Astrocyte (in vitro differentiated cells and primary cell): ENCODE measurements at places on chromosomes 7 and 10. TPM values are rescaled to one million over a fixed set of nuclear protein-coding genes. Genes with fewer than 3 reads are reported as not detected.

- peak; percentile 34 for DNase-seq
These were observed at the start of gene UBTD1 for GRCh38 chr10:97498841-97499560. Gene UBTD1 (plus strand): TSS chr10:97498924. CDS start chr10:97499204, 280 bp downstream.

DNA sequence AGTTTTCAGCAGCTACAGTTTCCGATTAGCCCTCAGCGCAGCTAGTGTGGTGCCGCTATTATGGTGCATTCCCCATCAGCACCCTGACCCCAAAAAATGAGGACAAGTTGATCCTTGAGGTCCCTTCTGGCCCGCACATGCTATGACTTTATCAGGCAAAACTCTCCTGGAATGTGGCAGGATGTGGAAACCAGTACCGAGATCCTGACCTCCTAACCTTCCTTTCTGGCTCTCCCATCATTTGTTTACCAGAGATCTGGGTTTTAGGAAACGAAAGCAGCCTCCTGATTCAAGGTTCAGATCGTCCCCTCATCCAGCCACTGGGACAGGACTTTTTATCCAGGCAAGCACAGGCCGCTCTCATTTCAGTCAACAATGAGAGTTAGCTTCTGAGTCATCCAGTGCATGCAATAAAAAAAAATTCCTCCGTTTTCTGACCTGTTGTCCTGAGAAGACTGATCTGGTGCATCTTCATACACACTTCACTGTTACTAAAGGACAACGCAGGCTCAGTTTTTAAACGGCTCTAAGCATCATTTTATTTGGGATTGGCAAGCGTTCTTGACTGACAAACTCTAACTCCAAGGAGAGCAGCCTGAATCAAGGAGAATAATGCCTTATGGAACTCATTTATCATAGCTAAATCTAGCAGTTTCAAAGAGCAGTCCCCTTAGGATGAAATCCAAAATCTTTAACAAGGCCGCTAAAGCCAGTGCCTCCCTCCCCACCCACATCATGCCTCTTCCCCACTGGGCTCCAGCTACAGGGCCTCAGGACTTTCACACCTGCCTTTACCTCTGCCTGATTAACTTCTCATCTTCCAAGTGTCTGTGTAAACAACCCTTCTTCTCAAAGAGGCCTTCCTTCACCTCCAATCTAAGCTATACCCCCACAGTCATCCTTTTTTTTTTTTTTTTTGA lies 17.1 kb downstream of the PDLIM1 start:
- DNase-seq = peak; percentile 81

The PRTFDC1 gene
- 9.1 and 10.6 TPM in 2 replicates for total RNA-seq

The STK32C gene
- 12.3 and 13.6 TPM in 2 replicates for total RNA-seq

DNA sequence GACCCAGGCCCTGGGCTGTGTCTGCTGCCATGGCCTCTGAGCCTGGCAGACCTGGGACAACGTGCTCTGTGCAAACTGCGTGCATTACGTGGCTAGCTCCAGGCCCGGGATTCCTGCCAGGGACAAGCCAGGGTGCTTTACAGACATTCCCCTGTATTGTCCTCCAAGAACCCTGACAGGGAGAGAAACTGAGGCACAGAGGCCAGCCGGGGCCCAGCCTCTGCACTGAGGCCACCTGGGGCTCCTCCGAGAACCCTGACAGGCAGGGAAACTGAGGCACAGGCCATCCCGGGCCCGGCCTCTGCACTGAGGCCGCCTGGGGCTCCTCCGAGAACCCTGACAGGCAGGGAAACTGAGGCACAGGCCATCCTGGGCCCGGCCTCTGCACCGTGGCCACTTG lies 64.9 kb downstream of the CFAP46 start:
- DNase-seq = no peak

DNA sequence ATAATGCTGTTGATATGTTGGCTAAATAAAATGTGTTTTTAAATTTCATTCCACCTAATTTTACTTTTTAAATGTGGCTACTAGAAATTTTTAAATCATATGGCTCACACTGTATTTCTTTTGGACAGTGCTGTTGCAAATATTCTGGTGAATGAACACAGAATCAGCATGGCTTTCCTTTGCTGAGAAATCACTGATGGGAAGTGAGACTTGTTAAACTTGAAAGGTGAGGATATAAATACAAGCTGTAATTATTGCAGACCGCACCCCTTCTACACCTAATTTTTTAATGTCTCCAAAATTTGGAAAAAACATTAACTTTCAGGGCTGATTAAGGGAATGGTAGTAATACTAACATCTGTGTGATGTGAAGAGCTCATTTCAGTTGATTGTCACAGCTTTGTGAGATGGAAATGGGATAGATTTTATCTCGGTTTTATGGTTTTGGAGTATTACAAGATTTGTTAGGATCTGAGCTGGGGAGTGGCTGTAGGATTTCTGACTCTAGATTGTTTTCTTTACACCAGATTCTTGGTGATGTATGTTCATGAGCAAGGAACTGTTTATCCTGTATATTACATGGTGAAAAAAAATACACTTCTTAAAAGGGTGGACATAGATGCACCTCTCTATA lies 1.3 kb downstream of the MIOS start:
- DNase-seq = no peak

DNA sequence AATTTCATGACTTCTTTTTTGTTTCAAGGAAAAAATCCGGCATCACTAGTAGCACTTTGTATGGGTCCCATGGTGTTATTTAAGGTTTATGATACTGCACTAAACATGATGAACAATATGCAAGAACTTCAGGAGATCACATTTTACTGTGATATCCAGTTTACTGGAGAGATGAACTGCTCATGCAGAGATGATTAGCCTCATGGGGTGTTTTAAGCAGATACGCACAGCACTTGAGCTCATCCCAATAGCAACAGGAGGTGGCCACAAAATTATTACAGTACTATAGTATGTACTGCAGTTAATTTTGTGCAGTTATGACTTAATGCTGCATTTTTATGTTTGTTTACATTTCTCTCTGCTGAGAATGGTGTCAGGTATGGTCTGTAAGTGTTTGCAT lies 303.7 kb upstream of the PCDH15 start:
- DNase-seq = no peak

The ATP6V0E2 gene
- total RNA-seq = 14.2 and 16.0 TPM in 2 replicates

The HPSE2 gene
- 0.14 TPM in 1 of 2 replicates, not detected in the other for total RNA-seq

The PSD gene
- 8.8 and 11.7 TPM in 2 replicates for total RNA-seq

DNA sequence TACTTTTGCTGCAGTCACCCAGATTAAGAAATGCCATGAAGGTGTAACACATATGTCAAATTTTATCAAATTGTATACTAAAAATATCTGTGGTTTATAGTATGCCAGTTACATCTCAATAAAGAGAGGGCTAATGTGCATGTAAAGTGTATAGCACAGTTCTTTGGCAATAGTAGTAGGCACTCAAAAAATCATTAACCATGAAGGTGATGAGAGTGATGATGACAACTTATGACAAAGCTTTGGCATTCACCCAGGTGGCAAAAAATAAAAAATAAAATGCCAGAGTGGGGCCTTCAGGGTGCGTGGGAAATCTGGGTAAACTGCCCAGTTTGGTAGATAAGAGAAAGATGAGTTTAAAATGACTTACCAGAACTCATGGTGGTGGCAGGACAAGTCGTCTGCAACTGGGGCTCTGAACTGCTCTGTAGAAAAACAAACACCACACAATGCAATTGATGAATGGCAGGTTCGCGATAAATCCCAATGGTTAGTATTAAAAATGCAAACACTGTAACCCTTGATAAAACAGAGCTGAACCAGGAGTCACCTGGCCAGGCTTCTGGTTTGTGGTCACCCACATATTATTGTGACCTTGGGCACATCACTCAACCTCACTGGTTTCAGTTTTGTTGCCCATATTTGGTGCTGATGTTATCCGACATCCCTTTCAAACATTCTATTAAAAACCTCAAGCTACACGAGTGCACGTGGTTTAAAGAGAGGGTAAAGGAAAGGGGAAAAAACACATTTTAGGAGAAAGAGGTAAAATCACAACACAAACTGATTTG lies 120.2 kb downstream of the SORBS1 start:
- peak; percentile 70 for DNase-seq

- no peak for DNase-seq
These were observed 276.7 kb downstream of the PARD3 start for GRCh38 chr10:34538281-34538829.

DNA sequence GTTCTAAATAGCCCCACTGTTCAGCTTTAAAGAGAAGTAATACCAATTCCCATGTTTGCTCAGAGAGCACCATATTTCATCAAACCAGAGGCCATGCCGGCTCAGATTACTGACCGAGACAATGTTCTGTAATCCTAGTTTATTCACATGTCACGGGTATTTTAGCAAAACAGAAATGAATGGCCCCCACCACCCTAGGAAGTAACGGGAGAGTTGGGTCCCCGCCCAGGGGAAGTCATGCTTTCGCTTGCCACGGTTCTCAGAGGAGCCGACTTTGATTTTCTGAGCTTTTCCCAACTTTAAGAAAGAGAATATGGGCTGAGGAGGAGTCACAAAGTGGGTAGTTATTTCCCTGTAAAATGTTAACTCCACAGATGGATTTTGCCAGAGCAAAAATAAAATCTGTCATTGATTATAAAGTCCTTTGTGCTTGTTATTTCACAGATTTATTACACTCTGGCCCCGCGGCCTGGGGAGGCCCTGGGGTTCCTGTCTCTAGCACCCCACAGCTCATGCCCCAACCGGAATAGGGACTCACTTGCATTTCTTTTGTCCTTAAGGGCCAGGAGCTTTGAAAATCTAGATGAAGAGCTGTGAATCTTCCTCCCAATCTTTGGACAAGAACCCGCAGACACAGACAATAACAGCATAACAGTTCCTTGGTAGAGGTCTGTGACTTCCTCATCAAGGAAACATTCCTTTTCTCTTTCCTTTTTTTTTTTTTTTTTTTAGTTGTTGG lies 3.7 kb upstream of the GDF10 start:
- no peak for DNase-seq

- no peak for DNase-seq
These were observed 25.4 kb upstream of the GATAD1 start for GRCh38 chr7:92421676-92422435.

GRCh38 chr7:38806912-38807311 lies 102.1 kb downstream of the VPS41 start:
- no peak for DNase-seq

The IKZF1 gene
- total RNA-seq = 0.60 and 0.86 TPM in 2 replicates

GRCh38 chr10:112307358-112308124 lies 24.3 kb downstream of the TECTB start:
- peak; percentile 1 for DNase-seq

DNA sequence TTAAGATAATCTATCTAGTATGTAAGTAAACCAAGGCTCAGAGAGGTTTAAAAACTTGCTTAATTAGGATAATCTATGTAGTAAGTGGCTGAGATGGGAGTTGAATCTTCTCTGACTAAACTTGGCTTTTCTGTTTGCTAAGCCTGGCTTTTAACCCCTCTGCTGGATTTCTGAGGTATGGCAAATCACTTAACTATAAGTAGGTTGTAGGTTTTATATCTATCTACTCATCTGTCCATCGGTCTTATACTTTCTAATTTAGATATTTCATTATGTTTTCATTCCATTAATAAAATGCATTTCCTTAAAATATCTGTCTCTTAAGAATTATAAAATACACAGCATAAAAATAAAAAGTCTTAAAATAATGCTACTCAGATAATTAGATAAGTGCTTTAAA lies 59.4 kb downstream of the ST7 start:
- no peak for DNase-seq

GRCh38 chr7:73730485-73730884 lies 8.1 kb downstream of the ABHD11 start:
- DNase-seq = no peak

- no peak for DNase-seq
These were observed 57.2 kb downstream of the NKX6-2 start for GRCh38 chr10:132728741-132729140.

GRCh38 chr10:132571650-132572544 lies 34.3 kb downstream of the INPP5A start:
- peak; percentile 85 for DNase-seq

DNA sequence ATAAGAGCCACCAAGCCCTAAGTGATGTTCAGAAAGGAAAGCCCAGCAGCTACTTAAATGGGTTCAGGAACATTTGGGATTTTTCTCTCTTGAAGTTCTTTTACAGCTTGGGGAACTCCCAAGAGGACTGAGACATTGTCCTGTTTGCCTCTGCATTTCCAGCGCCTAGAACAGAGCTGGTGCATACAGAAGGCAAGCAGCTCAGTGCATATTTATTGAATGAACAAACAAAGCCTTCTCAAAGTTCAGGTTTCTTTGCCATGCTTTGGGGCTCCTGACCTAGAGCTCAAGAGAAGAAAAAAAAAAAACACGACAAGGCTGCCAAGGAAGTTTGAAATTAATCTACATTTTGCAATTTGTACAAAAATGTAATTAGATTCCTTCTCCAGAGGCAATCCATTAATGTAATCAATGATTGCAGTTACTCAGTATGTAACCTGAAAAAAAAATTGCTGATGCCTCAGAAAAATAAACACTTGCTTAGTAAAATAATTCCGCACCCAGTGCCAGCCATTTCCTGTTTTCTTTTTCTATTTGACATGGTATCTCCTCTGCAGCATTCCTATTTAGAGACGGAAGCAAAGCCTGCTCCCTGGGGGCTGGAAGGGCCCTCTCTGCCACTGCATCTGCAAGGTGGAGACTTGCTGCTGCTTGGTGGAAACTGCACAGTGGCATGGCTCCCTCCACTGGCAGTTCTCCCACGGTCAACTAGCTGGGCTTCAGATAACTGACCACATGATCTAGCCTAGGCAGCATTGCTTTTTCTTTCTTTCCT lies 157.3 kb downstream of the TMEM178B start:
- peak; percentile 26 for DNase-seq

GRCh38 chr7:149166142-149166541 lies 18.9 kb downstream of the ZNF398 start:
- DNase-seq = no peak

DNA sequence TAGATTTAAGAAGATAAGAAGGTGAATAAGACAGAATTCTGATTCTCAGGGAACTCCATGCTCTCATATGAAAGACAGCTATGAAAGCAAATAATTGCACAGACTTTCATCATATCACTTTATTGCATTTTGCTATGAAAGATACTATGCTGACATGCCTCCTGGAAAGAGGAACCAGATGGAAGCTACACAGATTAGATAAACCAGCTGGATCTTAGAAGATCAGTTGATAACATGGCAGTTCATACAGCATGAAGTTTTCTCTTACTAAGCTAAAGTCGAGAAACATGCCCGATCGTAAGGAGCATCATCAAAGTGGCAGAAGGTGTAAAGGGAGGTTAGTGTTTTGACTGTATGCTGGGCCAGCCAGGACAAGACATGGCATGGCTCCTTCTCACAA lies 112.5 kb upstream of the DPP6 start:
- DNase-seq = no peak

- DNase-seq = peak; percentile 53
These were observed 17.1 kb downstream of the CNNM1 start for GRCh38 chr10:99346247-99346646.

DNA sequence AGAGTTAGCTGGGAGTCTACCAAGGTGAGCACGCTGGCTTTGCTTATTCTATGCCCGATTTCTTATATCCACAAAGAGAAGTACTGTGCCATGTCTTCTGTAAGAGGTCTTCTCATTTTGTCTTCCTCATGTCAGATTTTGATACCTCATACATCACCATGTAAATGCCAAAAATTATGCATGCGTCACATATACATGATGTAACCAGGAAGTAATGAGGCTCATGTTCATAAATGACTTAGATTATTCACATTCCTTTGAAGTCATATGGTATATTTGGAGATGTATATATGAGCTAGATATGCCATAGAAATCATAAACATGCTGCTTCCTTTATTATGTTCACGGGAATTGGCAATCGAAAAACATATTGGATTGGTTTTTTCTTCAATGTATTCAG lies 97.7 kb upstream of the CELF2 start:
- no peak for DNase-seq

- DNase-seq = no peak
These were observed 149.9 kb downstream of the WDR37 start for GRCh38 chr10:1206101-1206500.
